ENCODE measurements at places on chromosomes 12 and 14. TPM values are rescaled to one million over a fixed set of nuclear protein-coding genes. Genes with fewer than 3 reads are reported as not detected.

Gene VWF
- total RNA-seq: 0.02 TPM

GRCh38 chr14:93286212-93286890, 46.5 kb downstream of the BTBD7 start:
- H3K36me3 ChIP-seq: peaks cover 8% of the 10 kb centered on the region
- DNase-seq: no peak
- H3K4me3 ChIP-seq: no peak overlapping the region
- no peaks in the 10 kb centered on the region for H3K4me1 ChIP-seq

GRCh38 chr12:71782017-71782416, 27.4 kb downstream of the RAB21 start:
- DNase-seq: no peak
- H3K27me3 ChIP-seq: no peaks in the 10 kb centered on the region
- no peak overlapping the region for H3K4me3 ChIP-seq

- H3K4me1 ChIP-seq: no peaks in the 10 kb centered on the region
- H3K4me3 ChIP-seq: no peak overlapping the region
- H3K27me3 ChIP-seq: no peaks in the 10 kb centered on the region
- H3K36me3 ChIP-seq: no peaks in the 10 kb centered on the region
Observed at GRCh38 chr12:24393071-24393470, 443.6 kb upstream of the SOX5 start.

GRCh38 chr12:102879144-102879763, 37.8 kb downstream of the PAH start:
- peaks cover 11% of the 10 kb centered on the region for H3K27me3 ChIP-seq
- peak; percentile 45 for DNase-seq
- H3K4me1 ChIP-seq: peaks cover 5% of the 10 kb centered on the region
- no peaks in the 10 kb centered on the region for H3K36me3 ChIP-seq
- no peak overlapping the region for H3K27ac ChIP-seq

Data from activated CD8-positive, alpha-beta memory T cell treated with anti-CD3 and anti-CD28 coated beads, Interleukin-2, amount 10 ng/mL, durations not matched to agents 7 days and 5 days (primary cell).